Activated naive CD4-positive, alpha-beta T cell treated with anti-CD3 and anti-CD28 coated beads, Interleukin-2, amount 50 U/mL, for 16 hours (primary cell): ENCODE measurements at places on chromosomes 16 and 17.

- no peak for DNase-seq
Observed at GRCh38 chr16:26993963-26994362, 72.8 kb upstream of the C16orf82 start.

- no peak for DNase-seq
Observed at GRCh38 chr17:29073520-29073919, 30.6 kb downstream of the PIPOX start.

GRCh38 chr16:68626557-68626956 lies 18.6 kb upstream of the CDH3 start:
- no peak for DNase-seq

DNA sequence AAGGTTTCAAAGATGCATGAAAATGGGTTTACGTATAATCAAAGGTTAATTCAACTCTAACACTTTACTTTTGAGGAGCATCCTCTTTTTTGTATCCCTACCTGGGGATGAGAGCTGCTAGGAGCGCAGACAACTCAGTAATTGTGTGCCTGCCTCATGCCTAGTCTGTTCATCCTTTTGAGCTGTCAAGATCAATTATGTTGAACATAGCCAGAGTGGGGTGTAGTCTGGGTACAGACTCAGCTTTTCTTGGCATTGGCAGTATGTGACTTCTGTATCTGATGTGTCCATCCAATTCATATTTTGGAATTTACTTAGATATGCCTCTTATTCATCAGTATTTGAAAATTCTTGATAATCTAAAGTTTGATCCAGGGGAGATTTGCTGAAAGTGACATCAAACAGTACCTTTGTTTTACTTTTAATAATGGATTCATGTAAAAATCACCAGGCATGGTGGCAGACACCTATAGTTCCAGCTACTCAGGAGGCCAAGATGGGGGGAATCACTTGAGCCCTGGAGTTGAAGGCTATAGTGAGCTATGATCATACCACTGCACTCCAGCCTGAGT lies 24.1 kb downstream of the PRKCA start:
- no peak for DNase-seq

DNA sequence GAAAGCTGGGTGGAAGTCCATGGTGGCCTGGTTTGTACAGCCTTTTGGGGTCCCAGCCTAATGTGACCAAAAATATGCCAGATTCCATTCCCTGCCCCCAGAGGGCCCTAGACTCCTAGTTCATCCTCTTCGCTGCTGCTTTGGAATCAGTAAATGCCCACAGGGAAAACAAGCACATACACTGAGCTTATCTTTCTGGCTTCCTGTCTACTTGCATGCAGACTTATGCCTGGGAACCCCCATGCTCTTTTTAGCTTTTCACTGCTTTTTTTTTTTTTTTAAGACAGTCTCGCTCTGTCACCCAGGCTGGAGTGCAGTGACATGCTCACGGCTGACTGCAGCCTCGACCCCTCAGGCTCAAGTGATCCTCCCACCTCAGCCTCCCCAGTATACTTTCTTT lies 6.2 kb upstream of the CD300LG start:
- DNase-seq = no peak
